ENCODE measurements at places on chromosomes 3 and 15. TPM values are rescaled to one million over a fixed set of nuclear protein-coding genes. Genes with fewer than 3 reads are reported as not detected.

DNA sequence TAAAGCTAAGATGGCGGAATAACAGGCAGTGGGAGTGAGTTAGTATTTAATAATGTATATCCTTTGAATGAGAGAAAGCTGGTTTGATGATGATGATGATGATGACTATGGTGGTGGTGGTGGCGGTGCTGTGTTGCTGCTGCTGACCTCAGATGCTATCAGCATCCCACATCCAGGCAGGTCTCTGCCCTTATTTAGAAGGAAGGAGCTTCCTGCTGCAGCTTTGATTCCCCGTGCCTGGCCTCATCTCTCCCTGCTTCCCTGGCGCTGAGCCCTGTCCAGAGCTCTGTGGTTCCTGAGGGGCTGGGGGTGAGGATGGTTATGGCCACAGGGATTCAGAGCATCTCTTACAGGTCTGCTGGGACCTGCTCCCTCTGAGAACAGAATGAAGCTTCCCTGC is 73.1 kb downstream of the RAB11A start:
- H3K4me1 ChIP-seq = no peaks in the 10 kb centered on the region
- no peaks in the 10 kb centered on the region for H3K27me3 ChIP-seq
- no peak for DNase-seq
- no peak overlapping the region for H3K27ac ChIP-seq

GRCh38 chr3:16132928-16133327 is 41.6 kb upstream of the GALNT15 start:
- no peaks in the 10 kb centered on the region for H3K27me3 ChIP-seq
- no peak overlapping the region for H3K4me3 ChIP-seq
- peaks cover 30% of the 10 kb centered on the region for H3K4me1 ChIP-seq
- no peaks in the 10 kb centered on the region for H3K36me3 ChIP-seq
- DNase-seq = no peak

DNA sequence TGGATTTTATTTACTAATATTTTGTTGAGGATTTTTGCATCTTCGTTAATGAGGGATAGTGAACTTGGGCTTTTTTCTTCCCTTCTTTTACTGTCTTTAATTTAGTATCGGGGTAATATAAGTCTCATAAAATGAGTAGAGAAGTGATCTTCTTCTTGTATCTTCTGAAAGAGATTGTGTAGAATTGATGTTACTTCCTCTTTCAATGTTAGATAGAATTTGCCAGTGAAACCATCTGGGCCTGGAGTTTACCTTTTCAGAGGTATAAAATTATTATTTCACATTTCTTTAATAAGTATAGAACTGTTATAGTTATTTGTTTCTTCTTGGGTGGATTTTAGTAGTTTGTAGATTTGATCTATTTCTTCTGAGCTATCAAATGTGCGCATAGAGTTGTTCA is 7.8 kb downstream of the HESX1 start:
- H3K36me3 ChIP-seq = no peaks in the 10 kb centered on the region
- no peak overlapping the region for H3K27ac ChIP-seq
- H3K4me1 ChIP-seq = no peaks in the 10 kb centered on the region
- no peak overlapping the region for H3K4me3 ChIP-seq
- DNase-seq = no peak

The SERPINI1 gene
- total RNA-seq = 6.2 TPM

The FBN1 gene
- total RNA-seq = 300 TPM

- H3K27ac ChIP-seq = no peak overlapping the region
- no peak for DNase-seq
- H3K4me1 ChIP-seq = no peaks in the 10 kb centered on the region
- no peaks in the 10 kb centered on the region for H3K27me3 ChIP-seq
Measured at GRCh38 chr3:107250221-107250620, 127.0 kb upstream of the CCDC54 start.

DNA sequence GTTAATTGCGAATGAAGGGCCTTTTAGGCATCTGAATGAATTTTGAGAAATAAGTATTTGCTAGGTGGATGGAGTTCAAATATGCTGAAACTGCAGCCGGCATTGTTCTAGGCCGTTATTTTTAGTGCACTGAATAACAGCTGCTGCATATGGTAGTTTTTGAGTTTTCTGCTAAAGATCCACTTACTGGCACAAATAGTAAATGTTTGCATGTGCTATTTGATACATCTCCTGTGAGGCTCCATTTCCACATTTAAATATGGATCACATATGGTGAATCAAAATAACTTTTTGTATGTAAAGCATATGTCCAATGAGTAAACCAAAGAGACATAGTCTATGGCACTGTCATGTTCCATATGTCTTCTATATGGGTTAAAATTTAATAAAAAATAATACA is 56.7 kb upstream of the CNTN4 start:
- no peaks in the 10 kb centered on the region for H3K36me3 ChIP-seq
- H3K27ac ChIP-seq = no peak overlapping the region
- no peak overlapping the region for H3K4me3 ChIP-seq
- no peaks in the 10 kb centered on the region for H3K4me1 ChIP-seq

GRCh38 chr3:17151598-17152373 is 267.0 kb downstream of the PLCL2 start:
- H3K4me1 ChIP-seq = no peaks in the 10 kb centered on the region
- H3K36me3 ChIP-seq = peaks cover 14% of the 10 kb centered on the region
- H3K27me3 ChIP-seq = no peaks in the 10 kb centered on the region

DNA sequence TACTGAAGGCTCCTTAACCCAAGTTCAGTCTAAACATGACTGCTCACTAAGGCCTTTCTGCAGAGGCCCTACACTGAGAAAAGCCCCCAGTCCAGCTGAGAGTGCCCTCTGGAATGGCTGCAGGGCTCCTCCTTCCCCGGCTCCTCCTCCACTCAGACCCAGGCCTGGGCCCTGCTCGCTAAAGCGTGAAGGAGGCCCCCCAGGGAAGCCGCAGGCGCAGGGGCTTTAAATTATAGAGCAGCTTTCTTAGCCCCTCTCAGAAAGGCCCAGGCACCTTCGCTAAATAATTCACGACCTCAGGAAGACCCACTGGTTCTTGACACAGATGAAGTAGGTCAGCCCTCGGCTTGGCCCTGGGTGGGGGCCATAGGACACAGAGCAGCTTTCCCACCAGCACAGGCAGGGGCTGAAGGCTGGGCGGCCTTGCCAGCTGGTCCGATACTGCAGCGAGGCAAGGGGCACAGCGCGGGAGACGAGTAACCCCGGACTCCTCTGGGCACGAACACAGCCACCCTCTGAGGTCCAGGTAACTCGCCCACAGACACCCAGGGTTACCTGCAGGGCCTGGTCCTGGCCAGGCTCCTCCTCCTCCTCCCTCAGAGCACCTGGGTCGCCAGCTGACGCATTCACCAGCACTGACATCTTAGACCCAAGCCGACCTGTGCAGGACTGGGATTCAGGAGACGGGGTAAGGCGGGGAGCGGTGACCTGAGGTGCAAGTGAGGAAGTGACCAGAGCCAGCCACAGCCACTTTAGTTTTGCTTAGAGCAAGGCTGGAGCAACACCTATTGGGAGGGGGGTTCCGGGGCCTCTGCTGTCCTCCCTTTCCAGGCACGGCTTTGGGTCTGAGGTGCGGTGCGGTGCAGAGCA is 36.9 kb downstream of the RBPMS2 start:
- no peak for DNase-seq
- no peaks in the 10 kb centered on the region for H3K27me3 ChIP-seq
- no peak overlapping the region for H3K4me3 ChIP-seq
- no peaks in the 10 kb centered on the region for H3K4me1 ChIP-seq
- H3K36me3 ChIP-seq = no peaks in the 10 kb centered on the region
- H3K27ac ChIP-seq = no peak overlapping the region

DNA sequence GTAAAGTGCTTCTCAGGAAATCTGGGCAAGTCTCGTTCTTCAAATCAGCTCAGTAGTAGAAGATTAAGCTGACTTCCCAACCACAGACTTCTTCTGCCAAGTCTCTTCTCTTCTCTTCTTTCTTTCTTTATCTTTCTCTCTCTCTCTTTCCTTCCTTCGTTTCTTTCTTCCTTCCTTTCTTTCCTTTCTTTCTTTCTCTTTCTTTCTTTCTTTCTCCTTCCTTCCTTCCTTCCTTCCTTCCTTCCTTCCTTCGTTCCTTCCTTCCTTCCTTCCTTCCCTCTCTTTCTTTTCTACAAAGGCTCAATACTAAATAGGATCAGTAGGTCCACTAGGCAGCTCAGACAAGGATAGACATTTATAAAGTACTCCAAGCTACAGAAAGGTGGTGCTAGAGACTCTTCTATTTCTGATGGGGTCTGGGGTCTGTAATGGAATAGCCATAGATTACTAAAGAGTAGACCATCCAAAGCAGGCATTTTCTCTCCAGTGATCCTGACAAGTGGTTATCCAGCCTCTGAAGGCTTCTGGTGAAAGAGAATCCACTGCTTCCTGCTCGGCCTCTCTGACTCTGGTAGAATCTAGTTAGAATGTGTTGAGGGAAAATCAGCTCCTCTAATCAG is 100.8 kb downstream of the TPRG1 start:
- no peak for DNase-seq
- H3K27me3 ChIP-seq = no peaks in the 10 kb centered on the region
- H3K4me3 ChIP-seq = no peak overlapping the region

The FOXP1 gene
- 176 TPM for total RNA-seq

DNA sequence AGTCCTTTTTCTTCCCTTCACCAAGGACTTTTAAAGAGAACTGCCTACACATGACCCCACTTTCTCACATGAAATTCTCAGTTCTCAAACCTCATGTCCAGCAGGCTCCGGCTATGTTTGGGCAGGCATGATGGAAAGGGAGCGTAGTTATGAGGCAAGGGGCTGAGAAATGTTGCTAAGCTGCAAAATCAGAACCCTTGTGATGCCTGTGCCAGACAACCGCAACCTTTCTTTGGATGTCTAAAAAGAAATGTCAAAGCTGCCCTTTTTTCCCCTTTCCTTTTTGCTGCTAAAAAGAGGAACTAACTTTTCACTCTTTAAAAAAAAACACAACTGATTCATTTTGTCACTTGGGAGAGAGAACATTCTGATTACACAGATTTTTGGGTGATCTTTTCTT is 19.2 kb downstream of the GNB4 start:
- no peaks in the 10 kb centered on the region for H3K36me3 ChIP-seq
- no peak for DNase-seq
- peak overlapping the region; percentile 35 for H3K4me3 ChIP-seq
- no peaks in the 10 kb centered on the region for H3K27me3 ChIP-seq
- H3K4me1 ChIP-seq = peaks cover 32% of the 10 kb centered on the region

- H3K4me3 ChIP-seq = no peak overlapping the region
- H3K4me1 ChIP-seq = peaks cover 11% of the 10 kb centered on the region
- no peaks in the 10 kb centered on the region for H3K27me3 ChIP-seq
- no peak for DNase-seq
- H3K36me3 ChIP-seq = no peaks in the 10 kb centered on the region
Measured at GRCh38 chr3:196792771-196793170, 53.1 kb downstream of the PAK2 start.

The PARP14 gene
- 74.1 TPM for total RNA-seq

Data from thoracic aorta (tissue), 2 donors.